ENCODE measurements at places on chromosomes 12 and 14.

GRCh38 chr14:36627981-36628380 lies 33.7 kb upstream of the PAX9 start:
- H3K4me3 ChIP-seq: no peak overlapping the region
- peaks cover 2% of the 10 kb centered on the region for H3K27me3 ChIP-seq
- no peak overlapping the region for H3K27ac ChIP-seq
- no peak for DNase-seq

DNA sequence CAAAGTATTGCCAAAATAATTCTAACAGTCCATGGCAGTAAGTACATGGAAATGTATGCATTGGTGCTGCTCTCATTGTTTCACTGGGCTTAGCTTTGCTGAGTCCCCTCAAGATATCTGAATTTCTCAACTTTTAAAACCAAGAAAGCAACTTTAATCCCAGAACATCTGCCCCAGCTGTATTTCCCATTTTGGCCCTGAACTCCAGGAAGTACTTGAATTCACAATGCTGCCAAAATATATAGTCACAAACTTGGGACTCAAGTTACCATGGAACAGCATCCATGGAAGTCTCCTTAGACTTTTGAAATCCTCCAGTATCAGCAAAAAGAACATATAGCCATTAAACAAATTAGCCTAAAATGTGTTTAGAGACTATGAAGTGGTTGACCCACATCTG lies 78.5 kb upstream of the FLRT2 start:
- no peaks in the 10 kb centered on the region for H3K36me3 ChIP-seq
- H3K27ac ChIP-seq: no peak overlapping the region
- H3K27me3 ChIP-seq: no peaks in the 10 kb centered on the region
- DNase-seq: no peak

DNA sequence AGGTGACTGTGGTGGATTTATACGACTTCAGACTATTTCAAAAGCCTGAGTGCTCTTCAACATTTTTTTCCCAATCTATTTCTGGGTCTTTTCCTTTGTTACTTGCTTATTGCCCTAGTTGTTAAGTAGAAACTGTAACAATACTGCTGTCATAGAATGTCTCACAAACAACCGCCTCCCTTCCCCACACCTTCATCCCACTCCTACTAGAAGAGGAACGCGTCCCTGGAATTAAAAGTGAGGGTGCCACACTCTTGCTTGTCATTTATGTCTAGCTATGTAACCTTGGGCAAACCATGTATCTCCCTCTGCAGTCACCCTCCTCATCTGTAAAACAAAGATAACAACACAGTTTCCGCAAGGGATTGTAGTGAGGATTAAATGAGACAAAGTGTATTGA lies 8.6 kb downstream of the BRAP start:
- no peaks in the 10 kb centered on the region for H3K36me3 ChIP-seq
- no peak overlapping the region for H3K4me3 ChIP-seq
- H3K27ac ChIP-seq: no peak overlapping the region

DNA sequence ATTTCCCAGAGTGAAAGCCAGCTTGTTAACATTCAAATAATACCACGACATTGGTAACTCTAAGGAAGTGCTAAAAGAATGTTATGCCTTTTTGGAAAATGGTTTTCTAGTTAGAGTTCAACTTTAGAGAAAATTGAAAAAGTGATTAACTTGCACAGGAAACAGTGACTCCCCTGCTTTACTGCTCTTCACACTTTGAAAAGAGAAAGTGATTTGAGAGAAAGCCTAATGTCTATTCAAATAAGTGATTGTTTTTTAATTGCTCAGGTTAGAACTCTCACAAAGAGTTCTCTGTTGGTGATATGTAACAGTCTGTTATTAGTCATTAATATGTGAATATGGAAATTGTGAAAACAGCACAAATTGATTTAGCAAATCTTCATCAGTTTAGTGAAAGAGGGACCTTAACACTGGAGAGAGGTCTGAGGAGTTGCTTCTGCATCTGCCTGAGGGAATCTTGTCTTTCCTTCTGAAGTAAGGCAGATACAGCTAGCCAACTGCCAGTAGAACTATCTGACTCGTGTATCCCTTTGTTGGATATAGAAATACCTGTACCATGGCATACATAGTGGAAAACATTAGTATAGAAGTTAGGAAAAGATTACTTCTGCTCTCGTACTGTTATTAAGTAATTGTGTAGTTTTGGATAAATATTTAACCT lies 25.5 kb downstream of the ATF7IP start:
- H3K36me3 ChIP-seq: no peaks in the 10 kb centered on the region
- no peak overlapping the region for H3K27ac ChIP-seq
- peaks cover 37% of the 10 kb centered on the region for H3K4me1 ChIP-seq
- peak overlapping the region; percentile 10 for H3K4me3 ChIP-seq
- no peak for DNase-seq

- no peak overlapping the region for H3K4me3 ChIP-seq
- DNase-seq: peak; percentile 49
- H3K4me1 ChIP-seq: peaks cover 70% of the 10 kb centered on the region
- no peaks in the 10 kb centered on the region for H3K27me3 ChIP-seq
Measured at GRCh38 chr12:6947615-6948014, 3.5 kb upstream of the PTPN6 start.

DNA sequence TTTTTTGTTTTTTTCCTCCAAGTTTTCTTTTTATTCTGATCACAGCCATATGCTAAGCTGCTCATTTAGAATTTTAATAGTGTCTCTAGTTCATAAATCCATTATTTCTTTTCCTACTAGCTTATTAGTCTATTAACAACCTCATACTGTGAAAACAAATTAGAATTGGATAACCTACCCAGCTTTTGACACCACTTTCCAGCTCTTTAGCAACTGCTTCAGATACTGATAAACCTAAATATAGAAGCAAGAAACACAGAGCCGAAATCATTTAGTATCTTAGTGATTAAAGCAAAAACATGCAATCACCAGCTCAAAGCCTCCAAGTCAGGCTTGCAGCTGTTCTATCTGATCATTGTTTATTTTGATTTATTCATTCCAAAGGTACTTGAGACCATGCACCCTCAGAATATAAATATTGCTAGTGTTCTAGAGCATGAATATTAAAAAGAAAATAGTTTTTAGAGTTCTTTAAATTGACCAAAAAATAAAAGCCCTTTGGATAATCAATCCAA lies 121.5 kb downstream of the STXBP6 start:
- DNase-seq: no peak
- no peaks in the 10 kb centered on the region for H3K27me3 ChIP-seq
- H3K27ac ChIP-seq: no peak overlapping the region
- H3K36me3 ChIP-seq: no peaks in the 10 kb centered on the region
- H3K4me1 ChIP-seq: no peaks in the 10 kb centered on the region

GRCh38 chr12:121793440-121793837 lies at the start of gene RHOF:
Gene RHOF (minus strand): TSS chr12:121793688. CDS start chr12:121793633, 55 bp downstream.
- H3K4me1 ChIP-seq: peaks cover 50% of the 10 kb centered on the region
- no peaks in the 10 kb centered on the region for H3K27me3 ChIP-seq
- peak within 1 kb of the TSS; percentile 54 for H3K4me3 ChIP-seq
- H3K27ac ChIP-seq: peak within 1 kb of the TSS; percentile 84
- no peak for DNase-seq

- peaks cover 22% of the 10 kb centered on the region for H3K4me1 ChIP-seq
- H3K36me3 ChIP-seq: no peaks in the 10 kb centered on the region
- no peak for DNase-seq
- no peak overlapping the region for H3K4me3 ChIP-seq
- no peaks in the 10 kb centered on the region for H3K27me3 ChIP-seq
- H3K27ac ChIP-seq: no peak overlapping the region
Measured at GRCh38 chr12:65926119-65926908, 102.0 kb downstream of the HMGA2 start.

DNA sequence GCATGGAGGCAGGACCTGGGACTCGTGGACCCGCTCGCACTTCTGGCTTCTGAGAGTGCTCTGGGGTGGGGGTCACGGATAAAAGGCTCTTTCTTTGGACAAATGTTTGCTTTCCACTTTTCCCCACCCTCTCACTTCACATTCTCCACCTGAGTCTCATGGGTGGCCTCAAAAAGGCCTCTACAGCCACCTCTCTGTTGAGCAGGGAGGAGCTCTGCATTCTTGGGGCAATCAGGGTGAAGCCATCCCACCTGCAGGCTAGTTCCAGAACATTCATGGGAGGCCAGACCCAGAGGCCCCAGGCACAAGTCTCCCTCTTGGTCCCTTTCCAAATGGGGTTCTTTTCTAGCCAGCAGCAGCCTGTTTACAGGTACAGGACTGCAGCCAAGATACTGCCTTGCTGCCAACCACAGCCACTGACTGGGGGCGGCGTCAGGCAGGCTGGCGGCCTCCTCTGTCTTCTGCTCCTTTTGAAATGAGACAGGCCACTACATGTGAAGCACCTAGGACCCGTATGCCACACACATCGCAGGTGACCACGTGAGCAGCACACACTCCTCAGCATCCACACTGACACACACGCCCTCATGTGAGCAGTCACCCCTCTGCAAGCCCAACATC lies 18.2 kb upstream of the CEBPE start:
- no peaks in the 10 kb centered on the region for H3K36me3 ChIP-seq
- no peak overlapping the region for H3K4me3 ChIP-seq
- H3K27me3 ChIP-seq: no peaks in the 10 kb centered on the region
- H3K27ac ChIP-seq: no peak overlapping the region
- DNase-seq: no peak

GRCh38 chr14:74257941-74258763 lies 18.9 kb downstream of the VSX2 start:
- H3K4me3 ChIP-seq: peak overlapping the region; percentile 61
- peak; percentile 33 for DNase-seq
- H3K36me3 ChIP-seq: no peaks in the 10 kb centered on the region
- H3K27me3 ChIP-seq: peaks cover 15% of the 10 kb centered on the region
- no peak overlapping the region for H3K27ac ChIP-seq

GRCh38 chr14:60485598-60486251 lies at the start of gene C14orf39:
Gene C14orf39 (minus strand): TSS chr14:60486063. CDS start chr14:60485078, 985 bp downstream.
- peaks cover 13% of the 10 kb centered on the region for H3K27me3 ChIP-seq
- H3K4me1 ChIP-seq: peaks cover 15% of the 10 kb centered on the region
- peak; percentile 33 for DNase-seq
- no peaks in the 10 kb centered on the region for H3K36me3 ChIP-seq
- H3K27ac ChIP-seq: no peak within 1 kb of the TSS
- no peak within 1 kb of the TSS for H3K4me3 ChIP-seq

DNA sequence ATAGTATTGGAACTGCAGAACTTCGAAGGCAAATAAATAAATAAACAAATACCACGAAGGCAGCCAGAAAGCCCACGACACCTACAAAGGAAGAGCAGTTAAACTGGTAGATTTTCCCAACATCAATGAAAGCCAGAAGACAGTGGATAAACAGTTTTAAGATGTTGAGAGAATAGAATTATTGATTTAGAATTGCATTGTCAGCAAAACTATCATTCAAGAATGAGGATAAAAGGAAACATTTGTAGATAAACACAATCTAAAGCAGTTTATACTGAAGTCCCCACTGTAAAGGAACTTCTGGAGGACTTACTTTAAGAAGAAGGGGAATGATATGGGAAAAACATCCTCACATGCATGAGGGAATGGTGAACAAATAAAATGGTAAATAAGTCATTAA lies 29.5 kb downstream of the CACNA2D4 start:
- no peaks in the 10 kb centered on the region for H3K4me1 ChIP-seq
- H3K27ac ChIP-seq: no peak overlapping the region
- no peak overlapping the region for H3K4me3 ChIP-seq
- no peaks in the 10 kb centered on the region for H3K36me3 ChIP-seq
- no peak for DNase-seq

DNA sequence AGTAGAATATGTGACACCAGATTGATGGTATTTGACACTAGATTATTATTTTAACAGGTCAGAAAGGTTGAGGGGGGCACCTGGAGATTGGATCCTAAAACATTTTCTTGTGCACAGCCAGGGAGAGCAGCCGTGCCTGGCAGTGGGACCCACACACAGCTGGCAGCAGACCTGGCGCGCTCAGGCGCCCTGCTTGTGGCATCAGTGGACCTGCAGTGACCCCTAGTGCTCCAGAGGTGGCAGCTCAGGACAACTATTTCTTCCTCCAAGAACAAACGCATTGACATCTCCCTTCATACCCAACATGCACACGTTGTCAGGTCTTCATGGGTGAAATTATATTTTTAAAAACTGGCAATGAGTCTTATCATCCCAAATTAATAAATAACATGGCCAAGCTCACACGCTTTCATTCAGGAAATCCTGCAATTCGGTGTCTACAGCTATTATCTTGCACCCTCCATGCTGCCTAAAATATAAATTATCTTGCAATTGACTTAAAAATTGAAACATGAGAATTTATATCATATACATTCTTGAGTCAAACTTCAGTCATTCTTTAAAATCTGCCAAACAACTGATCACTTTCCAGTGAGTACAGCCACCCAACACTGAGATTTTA lies 7.7 kb upstream of the TMEM132D start:
- DNase-seq: peak; percentile 46
- no peaks in the 10 kb centered on the region for H3K4me1 ChIP-seq
- H3K27ac ChIP-seq: no peak overlapping the region
- no peaks in the 10 kb centered on the region for H3K27me3 ChIP-seq
- no peaks in the 10 kb centered on the region for H3K36me3 ChIP-seq

- no peaks in the 10 kb centered on the region for H3K36me3 ChIP-seq
- no peaks in the 10 kb centered on the region for H3K27me3 ChIP-seq
- no peak overlapping the region for H3K4me3 ChIP-seq
Measured at GRCh38 chr12:103623716-103624115, 36.6 kb downstream of the STAB2 start.

DNA sequence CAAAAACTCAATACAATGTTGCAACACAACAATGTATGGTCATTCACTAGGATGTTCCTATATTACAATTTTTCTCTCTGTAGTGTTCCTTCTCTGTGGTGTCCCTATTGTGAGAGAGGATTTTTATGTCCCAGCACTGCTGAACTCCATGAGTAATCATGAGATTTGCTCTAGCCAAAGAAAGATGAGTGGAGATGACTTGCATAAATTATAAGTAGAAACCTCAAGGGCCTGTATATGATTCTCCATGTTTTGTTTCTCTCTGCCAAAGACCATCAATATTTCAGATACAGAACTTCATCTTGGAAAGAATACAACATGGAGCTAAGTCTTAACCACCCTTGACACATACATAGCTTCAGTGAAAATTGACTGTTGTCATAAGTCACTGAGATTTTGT lies 579.1 kb downstream of the TMTC2 start:
- H3K27ac ChIP-seq: no peak overlapping the region
- no peaks in the 10 kb centered on the region for H3K4me1 ChIP-seq
- H3K27me3 ChIP-seq: no peaks in the 10 kb centered on the region
- DNase-seq: no peak
- H3K36me3 ChIP-seq: no peaks in the 10 kb centered on the region
- no peak overlapping the region for H3K4me3 ChIP-seq
